Ureter (tissue), 1 donor: ENCODE measurements at places on chromosomes 5 and 9. TPM values are rescaled to one million over a fixed set of nuclear protein-coding genes. Genes with fewer than 3 reads are reported as not detected.

SPRY4 gene
- 16.7 TPM for total RNA-seq

NPR3 gene
- 1.4 TPM for total RNA-seq

GRCh38 chr9:123058834-123059233 is 25.4 kb downstream of the GPR21 start:
- DNase-seq, result no peak

GAPT gene
- total RNA-seq, result 0.44 TPM

GRCh38 chr5:116922532-116922931 is 347.9 kb upstream of the SEMA6A start:
- no peak for DNase-seq

DNA sequence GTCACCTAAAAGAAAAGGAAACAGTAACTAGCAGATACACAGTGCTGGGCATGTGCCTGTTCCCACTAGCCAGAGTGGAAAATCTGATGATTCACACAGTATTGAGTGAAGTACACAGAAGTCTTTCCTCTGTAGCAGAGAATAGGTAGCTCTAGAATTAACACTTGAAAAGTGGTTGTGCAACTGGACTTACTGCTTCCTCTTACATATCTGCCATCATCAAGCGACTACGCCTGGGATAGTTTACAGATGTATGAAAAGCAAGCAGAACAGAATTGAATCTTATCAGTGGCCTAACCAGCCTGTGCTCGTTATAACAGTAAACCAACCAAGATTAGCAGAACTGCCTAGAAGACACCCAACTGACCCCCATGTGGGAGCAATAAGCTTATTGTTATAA is 130.6 kb downstream of the DTWD2 start:
- DNase-seq, result no peak

DNA sequence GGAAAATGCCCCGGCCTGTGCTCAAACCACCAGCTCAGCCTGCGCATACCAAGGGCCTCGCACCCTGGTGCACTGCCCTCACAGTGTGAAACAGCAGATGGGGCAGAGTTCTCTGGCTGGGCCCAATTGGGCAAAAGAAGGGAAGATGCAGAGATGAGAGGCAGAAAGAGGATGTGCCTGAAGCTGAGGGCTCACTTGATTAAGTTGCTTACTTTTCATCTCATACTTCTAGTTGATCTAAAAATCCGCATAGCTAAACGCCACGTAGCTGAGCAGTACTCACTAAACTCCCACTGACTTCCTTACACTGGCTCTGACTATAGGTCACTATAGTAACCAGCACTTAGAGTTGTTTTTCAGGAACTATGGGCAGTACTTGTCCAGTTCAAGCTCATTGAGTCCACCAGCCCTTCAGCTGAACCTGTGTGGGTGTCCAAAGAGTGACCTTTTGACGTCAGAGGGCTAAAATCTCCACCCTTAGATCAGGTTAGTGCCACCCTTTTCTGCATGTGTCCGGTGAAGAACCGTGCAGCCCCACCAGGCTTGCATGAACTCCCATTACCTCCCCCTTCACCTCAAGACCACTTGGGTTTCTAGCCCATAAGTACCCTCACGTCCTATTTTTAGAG is 215.2 kb downstream of the AUH start:
- no peak for DNase-seq

DNA sequence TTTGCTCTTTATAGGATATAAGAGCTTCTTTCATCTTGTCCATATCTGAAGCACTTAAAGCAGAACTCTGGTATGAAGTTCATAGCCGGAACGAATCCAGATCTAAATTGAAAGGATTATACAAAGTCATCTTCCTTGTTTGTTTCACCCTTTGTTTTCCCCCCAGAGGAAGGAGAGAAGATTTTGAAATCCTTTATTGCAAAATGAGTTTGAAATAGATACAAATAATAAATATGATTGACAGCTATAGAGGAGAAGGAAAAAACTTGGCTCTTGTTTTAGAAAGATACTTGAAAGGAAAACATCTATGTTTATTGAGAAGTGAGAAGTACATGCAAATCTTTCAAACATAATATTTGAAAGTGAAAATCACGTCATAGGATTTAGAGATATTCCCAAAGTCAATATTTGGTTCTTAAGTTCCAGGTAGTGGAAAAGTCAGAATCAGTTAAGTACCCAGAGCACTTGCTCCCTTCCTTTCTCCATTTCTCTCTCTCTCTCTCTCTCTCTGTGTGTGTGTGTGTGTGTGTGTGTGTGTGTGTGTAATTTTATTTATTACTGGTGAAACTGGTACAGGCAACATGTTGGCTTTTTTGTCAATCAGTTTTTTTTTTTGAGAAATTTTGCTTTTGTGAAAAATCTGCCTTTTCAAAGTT is 27.2 kb downstream of the PAM start:
- no peak for DNase-seq

- DNase-seq, result no peak
Measured at GRCh38 chr5:174448041-174448440, 276.3 kb upstream of the MSX2 start.

DNA sequence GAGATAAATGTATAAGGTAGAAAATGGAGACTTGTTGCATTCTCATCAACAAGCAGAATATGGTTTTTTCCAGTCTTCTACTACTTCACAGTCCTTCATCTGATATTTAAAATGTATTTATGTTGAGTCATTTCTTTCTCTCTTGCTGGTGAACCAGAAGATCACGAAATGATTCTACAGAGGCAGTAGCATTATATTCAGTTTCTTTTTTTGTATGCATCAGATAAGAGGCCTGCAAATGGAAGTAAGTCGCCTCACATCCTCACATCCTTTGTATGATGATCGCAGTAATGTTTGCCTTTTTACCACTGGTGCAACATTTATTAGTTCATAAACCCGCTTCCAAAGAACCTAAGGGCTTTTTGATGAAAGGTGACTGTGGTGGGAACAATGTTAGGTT is 22.1 kb upstream of the IL13 start:
- DNase-seq, result no peak

- no peak for DNase-seq
Measured at GRCh38 chr9:27505744-27506161, 18.3 kb upstream of the IFNK start.

DNA sequence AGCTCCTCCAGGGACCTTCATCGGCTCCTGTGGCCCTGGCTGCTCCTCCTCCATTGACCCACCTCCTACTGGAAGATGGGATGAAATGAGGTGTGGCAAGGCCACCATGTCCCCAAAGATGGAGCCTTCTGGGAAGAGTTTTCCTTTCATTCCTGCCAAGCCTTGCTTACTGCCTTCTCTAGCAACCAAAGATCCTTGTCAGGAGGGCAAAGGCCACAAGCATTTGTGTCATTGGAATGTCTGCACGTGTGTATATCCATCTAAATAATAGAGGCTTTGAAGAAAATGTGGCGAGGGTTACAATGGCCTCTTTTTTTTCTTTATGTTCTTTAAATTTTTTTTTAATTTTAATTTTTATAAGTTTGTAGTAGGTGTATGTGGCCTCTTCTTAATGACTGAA is 313.6 kb downstream of the ARHGEF28 start:
- no peak for DNase-seq

DNA sequence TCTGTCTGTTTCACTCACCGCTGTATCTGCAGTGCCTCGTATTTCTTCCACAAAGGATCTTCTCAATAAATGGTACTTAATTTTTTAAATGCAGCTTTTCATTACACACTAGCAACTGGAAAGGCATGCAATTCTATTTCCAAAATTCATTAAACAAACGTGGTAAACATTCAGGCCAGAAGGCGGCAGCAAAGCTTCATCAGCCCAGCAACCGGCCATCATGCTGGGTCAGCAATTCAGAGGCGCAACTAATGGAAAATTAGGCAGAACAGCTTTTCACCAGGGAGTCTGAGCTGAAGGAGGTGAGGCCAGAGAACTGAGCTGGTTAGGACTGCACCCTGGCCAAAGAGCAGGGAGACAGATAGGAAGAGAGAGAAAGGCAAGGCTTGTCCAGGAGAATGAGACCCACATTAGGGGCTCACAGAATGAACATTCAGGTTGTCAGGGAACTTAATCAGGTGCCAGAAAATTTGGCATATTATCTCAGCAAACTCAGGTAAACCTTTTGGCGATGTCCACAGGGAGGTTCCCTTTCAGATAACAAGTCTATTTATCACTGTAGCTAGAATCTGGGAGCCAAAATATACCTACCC is 17.7 kb upstream of the RNF180 start:
- peak; percentile 63 for DNase-seq

DNA sequence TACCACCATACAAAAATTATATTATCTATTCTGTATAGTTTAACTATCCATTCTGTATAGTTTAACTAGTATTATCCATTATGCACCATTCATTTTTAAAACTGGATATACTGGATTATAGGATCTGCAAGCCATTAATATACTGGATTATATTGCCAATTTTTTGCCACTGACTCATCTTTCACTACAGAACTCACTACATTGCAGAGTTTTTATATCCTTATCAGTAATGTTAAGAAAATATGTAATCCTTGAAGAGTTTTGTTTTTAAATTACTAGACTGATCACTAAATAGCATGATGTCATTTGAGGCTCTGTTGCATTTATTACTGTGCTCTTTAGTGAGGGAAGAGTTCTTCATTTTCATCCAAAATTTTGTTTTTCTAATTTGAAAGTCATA is 109.8 kb upstream of the SNX2 start:
- DNase-seq, result no peak

DNA sequence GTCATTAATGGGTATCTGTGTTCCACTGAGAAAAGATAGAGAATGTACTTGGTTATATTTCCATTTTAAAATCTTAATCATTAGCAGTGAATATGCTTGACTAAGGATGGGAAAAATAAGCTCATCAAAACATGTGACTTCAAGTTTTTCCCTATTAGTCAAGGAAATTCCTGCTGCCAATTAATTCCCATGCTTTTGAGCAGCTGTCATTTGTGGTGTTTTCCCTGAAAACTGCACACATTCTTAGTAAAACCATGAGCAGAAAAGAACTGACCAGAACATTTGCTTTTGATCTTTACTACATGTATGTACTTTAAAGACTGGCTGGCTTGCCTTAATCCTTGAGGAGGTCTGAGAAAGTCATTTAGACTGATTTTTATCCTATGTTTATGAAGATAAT is 75.2 kb downstream of the AOPEP start:
- DNase-seq, result no peak

TSTD2 gene
- 36.1 TPM for total RNA-seq
